Upper lobe of right lung (tissue), 1 donor: ENCODE measurements at places on chromosomes 4 and X. TPM values are rescaled to one million over a fixed set of nuclear protein-coding genes. Genes with fewer than 3 reads are reported as not detected.
A peak's percentile ranks its signal among the peaks of the same experiment; 100 is the strongest.

EFHC2 gene
- total RNA-seq, result 0.17 TPM

PASD1 gene
- not detected for total RNA-seq

- no peaks in the 10 kb centered on the region for H3K27me3 ChIP-seq
- no peak for DNase-seq
- H3K4me3 ChIP-seq, result no peak overlapping the region
Measured at GRCh38 chr4:187910741-187911140, 84.8 kb upstream of the ZFP42 start.

DNA sequence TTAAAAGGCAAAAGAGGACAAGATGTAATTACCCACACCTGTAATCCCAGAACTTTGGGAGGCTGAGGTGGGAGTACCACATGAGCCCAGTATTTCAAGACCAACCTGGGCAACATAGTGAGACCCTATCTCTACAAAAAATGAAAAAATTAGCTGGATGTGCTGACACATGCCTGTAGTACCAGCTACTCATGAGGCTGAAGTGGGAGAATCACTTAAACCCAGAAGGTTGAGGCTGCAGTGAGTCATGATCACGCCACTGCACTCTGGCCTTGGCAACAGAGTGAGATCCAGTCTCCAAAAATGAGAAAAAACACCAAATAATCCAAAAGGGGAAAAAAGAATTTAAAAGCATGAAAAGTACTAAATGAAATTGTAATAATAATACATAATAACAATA lies 30.8 kb downstream of the NR0B1 start:
- no peaks in the 10 kb centered on the region for H3K36me3 ChIP-seq
- H3K4me3 ChIP-seq, result no peak overlapping the region
- H3K27ac ChIP-seq, result no peak overlapping the region
- H3K27me3 ChIP-seq, result no peaks in the 10 kb centered on the region
- H3K4me1 ChIP-seq, result no peaks in the 10 kb centered on the region

GBA3 gene
- total RNA-seq, result 0.26 TPM

DNA sequence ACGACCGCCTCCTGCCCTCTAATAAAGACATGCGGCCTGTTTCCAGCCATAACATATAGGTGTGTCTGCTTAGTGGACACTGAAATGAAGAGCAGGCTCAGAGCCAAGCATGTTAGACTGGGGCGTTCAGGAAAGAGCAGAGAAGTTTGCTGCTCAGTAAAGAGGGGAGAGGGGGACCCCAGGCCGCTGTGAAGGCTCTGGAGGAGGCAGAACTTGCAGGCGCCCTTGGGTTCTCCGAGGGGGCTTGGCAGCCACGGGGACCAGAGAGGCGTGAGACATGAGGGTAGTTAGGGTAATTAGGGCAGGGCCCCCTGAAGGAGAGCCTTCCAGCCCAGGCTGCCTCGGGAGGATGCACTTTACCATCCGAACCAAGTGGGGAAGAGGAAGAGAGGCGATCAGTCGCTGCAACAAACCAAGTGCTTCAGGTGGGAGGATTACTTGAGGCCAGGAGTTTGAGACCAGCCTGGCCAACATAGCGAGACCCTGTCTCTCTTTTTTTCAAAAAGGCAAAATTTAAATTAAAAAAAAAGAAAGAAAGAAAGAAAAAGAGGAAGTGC lies 46.6 kb upstream of the CDKN2AIP start:
- no peak for DNase-seq
- peak overlapping the region; percentile 65 for H3K27ac ChIP-seq
- H3K4me1 ChIP-seq, result peaks cover 11% of the 10 kb centered on the region
- H3K27me3 ChIP-seq, result no peaks in the 10 kb centered on the region

- peak within 1 kb of the TSS; percentile 81 for H3K27ac ChIP-seq
- H3K4me1 ChIP-seq, result peaks cover 6% of the 10 kb centered on the region
- DNase-seq, result peak; percentile 96
- no peaks in the 10 kb centered on the region for H3K27me3 ChIP-seq
Measured at GRCh38 chr4:158209825-158210807, at the start of gene TMEM144. Gene TMEM144 (plus strand): TSS chr4:158210486. CDS start chr4:158212668, 2,182 bp downstream.

DNA sequence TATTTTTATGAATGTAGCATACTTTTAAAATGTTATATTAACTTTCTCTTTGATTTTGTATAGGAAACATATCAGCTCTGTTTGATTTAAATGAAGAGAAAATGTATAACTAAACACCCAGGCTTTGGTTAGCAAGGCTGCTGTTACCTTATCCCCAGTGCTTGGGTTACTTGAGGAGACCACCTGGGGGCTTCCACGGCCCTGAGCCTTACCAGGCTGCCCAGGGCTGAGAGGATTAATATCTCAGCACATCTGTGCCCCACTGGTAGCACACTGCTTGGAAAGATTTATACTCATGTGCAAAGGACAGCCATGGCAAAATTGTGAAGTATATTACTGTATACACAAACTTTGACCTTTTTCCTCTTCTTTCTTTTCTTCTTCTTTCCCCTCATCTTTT lies 752.9 kb downstream of the RAPGEF2 start:
- no peaks in the 10 kb centered on the region for H3K27me3 ChIP-seq
- H3K27ac ChIP-seq, result no peak overlapping the region
- no peak for DNase-seq
- H3K36me3 ChIP-seq, result no peaks in the 10 kb centered on the region
- H3K4me3 ChIP-seq, result no peak overlapping the region
- no peaks in the 10 kb centered on the region for H3K4me1 ChIP-seq

DNA sequence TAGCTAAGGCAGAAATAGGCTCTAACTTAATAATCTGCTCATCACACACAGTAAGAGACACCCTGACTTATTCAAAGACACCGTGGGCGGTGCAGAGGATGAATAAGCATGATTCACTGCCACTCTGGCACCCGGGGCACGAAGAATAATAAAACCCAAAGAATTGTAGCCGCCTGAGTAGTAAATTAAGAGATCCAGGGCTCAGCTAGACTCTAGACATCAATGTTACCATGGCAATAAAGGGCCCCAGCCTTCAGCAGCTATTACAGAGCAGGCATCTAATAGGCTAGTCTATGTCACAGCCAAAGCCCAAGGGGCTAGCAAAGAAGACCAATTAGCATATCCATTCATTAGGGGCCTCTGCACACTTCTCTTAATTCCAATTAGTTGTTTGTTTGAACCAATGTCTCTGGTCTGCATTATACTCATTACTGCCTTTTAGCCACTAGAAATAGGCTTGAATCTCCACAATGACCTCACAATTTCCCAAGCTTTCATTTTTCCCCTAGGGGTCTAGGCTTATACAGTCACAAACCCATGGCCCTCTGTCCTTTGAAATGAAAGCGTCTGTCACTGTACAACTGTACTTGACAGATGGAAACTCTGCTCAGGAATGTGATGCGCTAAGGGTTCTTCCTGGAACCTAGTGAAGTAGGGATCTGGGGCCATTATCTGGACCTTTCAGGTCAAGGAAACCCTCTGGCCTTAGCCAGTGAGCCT lies 3.0 kb upstream of the ATP1B4 start:
- H3K36me3 ChIP-seq, result no peaks in the 10 kb centered on the region
- no peak overlapping the region for H3K27ac ChIP-seq
- H3K4me1 ChIP-seq, result no peaks in the 10 kb centered on the region

UBE2D3 gene
- total RNA-seq, result 279 TPM

TCEAL5 gene
- not detected for total RNA-seq

- peaks cover 3% of the 10 kb centered on the region for H3K36me3 ChIP-seq
- H3K27me3 ChIP-seq, result no peaks in the 10 kb centered on the region
- no peak overlapping the region for H3K4me3 ChIP-seq
- no peak overlapping the region for H3K27ac ChIP-seq
- no peak for DNase-seq
Measured at GRCh38 chr4:1802151-1802715, 9.1 kb downstream of the FGFR3 start.

- peaks cover 70% of the 10 kb centered on the region for H3K27me3 ChIP-seq
- H3K27ac ChIP-seq, result no peak overlapping the region
- no peaks in the 10 kb centered on the region for H3K4me1 ChIP-seq
- no peak overlapping the region for H3K4me3 ChIP-seq
- no peaks in the 10 kb centered on the region for H3K36me3 ChIP-seq
- DNase-seq, result no peak
Measured at GRCh38 chr4:41865981-41866798, 69.0 kb upstream of the TMEM33 start.

PABPC1L2A gene
- total RNA-seq, result not detected

GRCh38 chrX:110418316-110419235 lies 59.9 kb downstream of the RTL9 start:
- no peaks in the 10 kb centered on the region for H3K36me3 ChIP-seq
- H3K27me3 ChIP-seq, result no peaks in the 10 kb centered on the region
- peak; percentile 60 for DNase-seq

GRCh38 chr4:4754641-4755040 lies 104.8 kb upstream of the MSX1 start:
- H3K27ac ChIP-seq, result no peak overlapping the region
- DNase-seq, result peak; percentile 28
- H3K36me3 ChIP-seq, result no peaks in the 10 kb centered on the region
- H3K27me3 ChIP-seq, result no peaks in the 10 kb centered on the region
- H3K4me3 ChIP-seq, result no peak overlapping the region

FGF13 gene
- total RNA-seq, result 3.2 TPM

PRSS12 gene
- total RNA-seq, result 5.4 TPM

- no peaks in the 10 kb centered on the region for H3K36me3 ChIP-seq
- no peak overlapping the region for H3K27ac ChIP-seq
- peak; percentile 46 for DNase-seq
Measured at GRCh38 chr4:7429601-7430078, 5.1 kb downstream of the PSAPL1 start.

PCSK1N gene
- 4.3 TPM for total RNA-seq

- H3K27me3 ChIP-seq, result no peaks in the 10 kb centered on the region
- no peak overlapping the region for H3K27ac ChIP-seq
- no peaks in the 10 kb centered on the region for H3K4me1 ChIP-seq
- no peak for DNase-seq
Measured at GRCh38 chr4:170336238-170336775, 246.6 kb upstream of the AADAT start.

GRCh38 chr4:155331478-155331877 lies 45.3 kb downstream of the MAP9 start:
- no peak overlapping the region for H3K4me3 ChIP-seq
- DNase-seq, result no peak
- H3K36me3 ChIP-seq, result no peaks in the 10 kb centered on the region
- no peak overlapping the region for H3K27ac ChIP-seq

GRCh38 chrX:21354725-21355124 lies 19.5 kb upstream of the CNKSR2 start:
- no peak overlapping the region for H3K27ac ChIP-seq
- H3K4me1 ChIP-seq, result no peaks in the 10 kb centered on the region
- H3K27me3 ChIP-seq, result no peaks in the 10 kb centered on the region
- DNase-seq, result no peak

GRCh38 chr4:99594818-99595217 lies 20.2 kb downstream of the MTTP start:
- H3K27ac ChIP-seq, result no peak overlapping the region
- no peak for DNase-seq
- H3K4me1 ChIP-seq, result no peaks in the 10 kb centered on the region
- H3K4me3 ChIP-seq, result no peak overlapping the region
- no peaks in the 10 kb centered on the region for H3K27me3 ChIP-seq

GRCh38 chrX:130109429-130110378 lies 593 bp downstream of the ELF4 start:
- H3K4me3 ChIP-seq, result peak overlapping the region; percentile 65
- DNase-seq, result no peak
- no peaks in the 10 kb centered on the region for H3K36me3 ChIP-seq
